ENCODE measurements at places on chromosomes 2 and 18.

- no peak for DNase-seq
Measured at GRCh38 chr2:36762764-36763490, 66.4 kb downstream of the VIT start.

GRCh38 chr2:30691948-30692828 is 115.1 kb downstream of the CAPN13 start:
- no peak for DNase-seq

- DNase-seq: no peak
Measured at GRCh38 chr18:39835303-39836030, 2119.6 kb upstream of the PIK3C3 start.

GRCh38 chr2:156739301-156739700 is 303.1 kb downstream of the GPD2 start:
- no peak for DNase-seq

DNA sequence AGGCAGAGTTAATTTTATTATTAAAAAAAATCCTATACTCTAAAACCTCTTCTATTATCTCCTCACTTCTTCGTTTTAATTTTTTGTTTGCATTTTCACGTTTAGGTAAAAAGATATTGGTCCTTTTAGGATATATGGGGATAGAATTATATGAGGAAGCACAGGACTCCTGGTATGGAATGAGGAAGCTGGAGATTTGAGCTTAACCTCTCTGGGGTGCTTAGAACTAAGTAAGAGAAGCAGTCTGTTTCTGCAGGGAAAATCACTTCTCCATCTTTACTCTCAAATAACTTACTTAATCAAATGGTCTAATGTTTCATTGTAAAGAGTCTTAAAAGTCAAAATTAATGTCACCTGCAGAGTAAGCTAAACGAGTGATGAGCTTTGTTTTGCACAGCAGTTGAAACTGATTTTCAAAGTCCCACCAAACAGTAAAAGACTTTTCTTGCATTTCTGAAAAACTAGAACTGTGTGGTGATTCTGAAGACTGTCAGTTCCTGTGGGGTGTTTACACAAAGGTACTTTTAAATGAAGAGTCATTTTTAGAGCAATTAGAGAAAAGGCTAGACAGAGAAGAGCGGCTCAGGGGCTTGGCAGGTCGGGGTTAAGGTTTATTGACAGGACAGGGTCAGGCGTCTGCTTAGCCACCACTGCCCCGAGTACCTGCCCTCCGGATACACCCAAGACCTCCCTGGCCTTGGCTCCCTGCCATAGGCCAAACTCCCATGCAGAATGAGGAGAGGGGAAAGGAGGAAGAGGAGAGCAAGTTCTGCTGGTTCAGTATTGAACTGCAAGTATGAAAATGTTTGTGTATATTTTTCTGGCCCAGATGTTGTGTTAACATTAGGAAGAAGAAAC is 21.6 kb downstream of the METAP1D start:
- no peak for DNase-seq

GRCh38 chr2:70113359-70114070 is 26.2 kb downstream of the PCBP1 start:
- DNase-seq: no peak

DNA sequence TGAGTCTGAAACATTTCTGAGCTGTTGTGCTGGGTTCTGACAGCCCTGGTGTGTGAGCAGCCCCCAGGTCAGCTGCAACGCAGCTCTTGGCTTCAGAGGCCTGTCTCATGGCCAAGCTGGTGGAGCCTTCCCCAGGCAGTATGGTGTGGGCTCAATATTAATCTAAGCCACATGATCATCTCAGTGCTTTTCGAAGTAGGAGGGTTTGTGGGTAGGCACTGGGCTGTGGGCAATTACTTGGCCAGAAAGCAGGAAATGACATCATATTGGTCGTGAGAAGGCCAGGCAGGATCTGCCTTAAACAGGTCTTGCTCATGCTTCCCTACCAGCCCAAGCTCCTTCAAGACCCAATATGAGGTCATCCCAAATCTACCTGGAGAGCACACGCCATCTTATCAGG is 26.9 kb downstream of the LOXHD1 start:
- no peak for DNase-seq

DNA sequence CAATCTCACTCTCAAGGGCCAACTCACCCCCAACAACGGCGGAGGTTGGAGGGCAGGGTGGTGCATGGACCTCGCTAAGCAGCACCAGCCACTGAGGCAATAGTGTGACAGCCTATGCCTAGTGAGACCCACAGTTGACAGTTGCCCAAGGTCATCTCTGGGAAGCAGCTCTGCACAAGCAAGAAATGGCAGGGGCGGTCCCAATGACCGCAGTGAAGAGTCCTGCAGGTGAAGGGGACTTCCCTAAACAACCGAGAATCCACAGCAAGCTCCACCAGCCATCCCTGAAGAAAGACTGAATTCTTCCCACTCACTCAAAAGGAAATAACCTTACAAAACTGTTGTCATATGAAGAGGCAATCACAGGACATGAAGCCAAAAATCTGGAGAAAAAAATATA is 313.4 kb upstream of the ID2 start:
- DNase-seq: no peak

- no peak for DNase-seq
Measured at GRCh38 chr18:49457616-49458015, 2.8 kb downstream of the DYM start.

DNA sequence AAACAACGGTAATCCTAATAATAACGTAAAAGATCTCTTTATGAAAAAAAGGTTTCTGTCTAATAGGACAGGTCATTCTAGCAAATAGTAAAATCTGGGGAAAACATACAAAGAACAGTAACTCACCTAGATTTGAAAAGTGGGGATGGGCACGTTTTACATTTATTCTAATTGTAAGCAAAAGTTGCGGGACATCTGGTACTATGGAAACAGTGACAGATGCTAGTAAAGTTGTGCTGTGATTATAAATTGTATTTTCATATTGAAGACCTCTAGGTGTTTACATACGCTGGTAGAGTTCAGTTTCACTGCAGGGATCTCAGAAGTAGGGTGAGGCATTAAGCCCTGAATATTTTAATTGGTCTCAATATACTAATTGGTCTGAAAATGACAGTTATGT is 422.5 kb downstream of the DPP10 start:
- no peak for DNase-seq

- no peak for DNase-seq
Measured at GRCh38 chr18:50656396-50656795, 96.5 kb downstream of the MAPK4 start.

DNA sequence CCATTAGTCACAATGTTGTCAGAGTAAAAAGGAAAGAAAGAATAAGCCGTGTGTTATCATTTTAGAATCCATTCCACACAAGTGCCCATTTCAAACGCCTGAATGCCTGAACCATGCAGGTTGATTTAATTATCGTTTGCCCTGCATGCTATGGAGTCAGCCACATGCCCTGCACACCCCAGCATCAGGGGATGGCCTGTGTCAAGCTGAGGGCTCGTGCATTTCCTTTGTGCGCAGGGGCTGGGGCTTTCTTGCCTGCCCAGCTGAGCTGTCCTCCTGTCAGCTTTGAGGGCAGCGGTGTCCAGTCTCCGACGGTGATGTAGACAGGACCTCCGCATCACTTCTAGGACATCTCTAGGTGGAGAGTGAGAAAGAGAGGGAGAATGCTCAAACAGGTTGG is 200.4 kb downstream of the TSN start:
- no peak for DNase-seq

GRCh38 chr2:232928551-232929302 is 58.7 kb downstream of the SNORC start:
- no peak for DNase-seq

GRCh38 chr2:224722770-224723169 is 6.6 kb upstream of the CCDC195 start:
- DNase-seq: no peak

- DNase-seq: no peak
Measured at GRCh38 chr2:181441670-181442069, 15.5 kb upstream of the ITGA4 start.

DNA sequence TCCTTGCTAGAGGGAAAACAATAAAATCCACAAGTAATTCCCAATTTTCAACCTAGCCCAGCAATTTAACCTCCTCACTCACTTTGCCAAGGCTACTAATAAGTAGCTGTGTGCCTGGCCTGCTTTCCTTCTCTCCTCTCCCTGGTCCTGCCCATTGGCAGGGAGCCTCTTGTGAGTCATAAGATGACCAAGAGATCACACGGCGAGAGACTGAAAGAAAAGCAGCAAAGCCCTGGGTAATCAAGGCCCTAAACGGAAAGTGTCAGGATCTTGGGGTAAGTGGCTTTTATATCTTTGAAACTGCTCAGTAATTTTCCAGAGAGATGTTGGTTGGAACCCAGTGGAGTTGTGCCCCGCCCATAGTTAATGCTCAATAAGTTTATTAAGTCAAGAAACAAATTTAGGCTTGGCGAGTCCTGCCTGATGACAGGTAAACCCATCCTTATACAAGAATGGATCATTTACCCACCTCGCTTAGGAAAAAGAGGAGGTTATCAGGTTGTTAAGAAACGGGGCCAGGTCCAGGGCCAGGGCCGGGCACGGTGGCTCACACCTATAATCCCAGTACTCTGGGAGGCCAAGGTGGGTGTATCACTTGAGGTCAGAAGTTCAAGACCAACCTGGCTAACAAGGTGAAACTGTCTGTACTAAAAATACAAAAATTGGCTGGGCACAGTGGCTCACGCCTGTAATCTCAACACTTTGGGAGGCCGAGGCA is 10.0 kb upstream of the ADAM17 start:
- no peak for DNase-seq

Measured in SHP77 (cell line).